ENCODE measurements at places on chromosomes 3 and 15.

- no peak for ATAC-seq
These were observed 65.8 kb downstream of the ZNF280D start for GRCh38 chr15:56667517-56667916.

DNA sequence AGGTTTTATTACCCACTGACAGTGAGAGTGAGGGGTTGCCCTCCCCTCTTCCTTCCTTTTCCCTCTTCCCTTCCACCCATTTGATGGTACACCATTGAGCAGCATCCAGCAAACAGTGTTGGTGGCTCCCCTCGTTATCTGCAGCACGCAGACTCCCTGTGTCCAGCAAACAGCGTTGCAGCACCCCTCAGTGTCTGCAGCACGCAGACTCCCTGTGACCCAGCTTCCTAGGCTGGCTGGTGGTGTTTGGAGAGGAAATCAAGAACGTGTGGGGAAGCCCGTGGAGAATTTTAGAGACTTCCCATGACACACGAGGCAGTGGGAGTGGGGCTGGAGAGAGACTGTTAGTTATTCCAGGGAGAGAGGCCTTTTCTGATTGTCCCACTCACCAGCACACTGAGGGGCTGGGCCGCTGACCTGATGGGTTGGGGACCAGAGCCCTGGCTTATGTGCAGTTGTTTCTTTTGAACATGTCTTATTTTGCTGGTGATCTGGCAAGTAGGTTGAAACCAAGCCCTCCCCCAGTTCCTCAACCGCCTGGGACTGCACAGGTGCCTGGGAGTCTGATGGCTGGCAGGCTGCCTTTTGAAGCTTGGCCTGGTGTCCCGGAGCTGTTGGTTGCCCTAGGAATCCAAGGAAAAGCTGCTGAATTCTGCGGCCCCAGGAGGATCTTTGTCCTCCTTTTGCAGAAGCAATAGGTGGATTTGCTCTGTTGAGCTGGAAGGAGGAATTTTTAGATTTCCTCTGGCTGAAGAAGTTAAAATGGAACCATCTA is 19.0 kb downstream of the APBA2 start:
- ATAC-seq: no peak

- ATAC-seq: no peak
These were observed 51.5 kb upstream of the CCNB2 start for GRCh38 chr15:59053482-59053881.

- ATAC-seq: no peak
These were observed 3.9 kb downstream of the RPL35A start for GRCh38 chr3:197953881-197954280.

GRCh38 chr3:143809121-143809621 is 39.1 kb downstream of the SLC9A9 start:
- ATAC-seq: no peak

DNA sequence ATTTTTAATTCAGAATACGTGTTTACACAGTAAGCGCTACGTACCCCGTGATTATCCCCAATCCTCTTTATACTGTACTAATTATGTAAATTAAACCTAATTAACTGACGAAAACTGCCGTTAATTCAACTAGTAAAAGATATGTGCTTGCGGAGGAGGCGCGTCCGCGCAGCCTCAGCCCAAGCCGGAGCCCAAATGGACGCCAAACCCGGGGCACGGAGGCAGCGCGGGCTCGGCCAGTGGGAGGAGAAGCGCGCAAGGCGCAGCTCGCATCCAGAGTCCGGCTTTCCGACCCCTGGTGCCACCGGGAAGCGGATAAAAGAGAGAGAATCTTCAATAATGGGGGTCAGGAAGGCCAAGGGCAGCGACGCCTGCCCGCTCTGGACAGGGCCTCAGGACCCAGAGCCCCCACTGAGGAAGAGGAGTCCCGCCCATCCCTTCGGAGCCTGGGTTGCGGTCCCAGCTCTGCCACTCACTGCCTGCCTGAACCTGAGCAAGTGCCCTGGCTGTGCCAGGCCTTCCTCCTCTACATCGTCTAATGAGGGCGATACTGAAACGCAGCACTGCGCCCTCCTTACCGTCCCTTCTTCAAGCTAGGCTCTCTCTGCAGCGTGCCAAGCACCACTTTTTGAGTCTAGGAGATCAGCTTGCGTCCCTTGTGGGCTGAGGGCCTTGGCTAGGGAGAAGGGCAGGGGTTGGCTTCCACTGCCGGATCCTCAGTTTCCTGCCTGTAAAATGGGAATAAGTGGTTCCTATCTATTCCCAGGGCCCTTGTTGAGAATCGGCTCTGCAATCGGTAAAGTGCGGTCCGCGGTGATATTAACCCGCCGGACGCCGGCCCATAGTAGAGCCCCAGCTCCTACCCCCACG is 5.0 kb upstream of the SKOR1 start:
- ATAC-seq: no peak
